Effector CD4-positive, alpha-beta T cell (primary cell): ENCODE measurements at places on chromosomes 11 and 22.

- no peak for DNase-seq
Observed at GRCh38 chr11:20671856-20672546, 2.6 kb downstream of the NELL1 start.

DNA sequence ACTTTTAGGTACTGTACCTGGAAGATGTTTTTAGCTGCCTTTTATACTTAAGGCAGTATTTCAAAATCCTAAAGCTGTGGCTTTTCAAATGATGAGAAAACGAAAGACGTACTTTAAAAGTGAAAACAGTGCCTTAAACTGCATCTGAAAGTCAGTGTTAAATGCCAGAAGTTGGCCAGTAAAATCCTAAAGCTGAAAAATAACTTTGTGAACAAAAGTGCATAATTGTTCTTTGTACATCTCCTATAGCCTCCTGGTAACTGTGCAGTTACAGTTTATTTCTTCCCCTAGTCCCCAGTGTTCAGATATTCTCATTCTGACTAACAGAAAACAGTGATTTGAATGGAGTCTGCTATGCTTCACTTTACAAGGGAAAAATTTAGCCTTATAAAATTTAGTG lies 6.8 kb downstream of the EED start:
- no peak for DNase-seq

- peak; percentile 21 for DNase-seq
Observed at GRCh38 chr11:73359930-73360742, 16.1 kb upstream of the RELT start.

- no peak for DNase-seq
Observed at GRCh38 chr11:124898263-124898680, 607 bp upstream of the ROBO4 start.

DNA sequence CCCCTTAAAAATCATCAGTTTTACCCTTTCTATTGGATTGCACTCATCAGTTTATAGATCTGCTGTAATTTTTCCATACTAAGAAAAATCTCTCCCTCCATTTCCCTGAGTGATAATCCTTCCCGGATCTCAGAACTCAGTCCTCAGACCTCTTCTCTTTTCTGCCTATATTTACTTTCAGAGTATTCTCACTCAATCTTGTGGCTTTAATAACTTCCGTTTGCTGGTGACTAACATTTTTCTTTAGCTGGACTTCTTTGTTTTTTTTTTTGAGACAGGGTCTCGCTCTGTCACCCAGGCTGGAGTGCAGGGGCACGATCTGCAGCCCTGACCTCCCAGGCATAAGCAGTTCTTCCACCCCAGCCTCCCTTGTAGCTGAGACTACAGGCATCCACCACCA lies 10.4 kb downstream of the ATXN10 start:
- no peak for DNase-seq

- DNase-seq, result no peak
Observed at GRCh38 chr11:10267821-10268220, 26.2 kb downstream of the SBF2 start.

- DNase-seq, result no peak
Observed at GRCh38 chr22:23499845-23500500, 80.1 kb downstream of the IGLL1 start.

- DNase-seq, result no peak
Observed at GRCh38 chr11:129644326-129644725, 171.3 kb upstream of the TMEM45B start.

- no peak for DNase-seq
Observed at GRCh38 chr11:22879630-22880029, 19.4 kb upstream of the CCDC179 start.

GRCh38 chr22:36280379-36280778 lies 27.4 kb downstream of the APOL1 start:
- no peak for DNase-seq

- DNase-seq, result no peak
Observed at GRCh38 chr22:35264986-35265385, 7.7 kb downstream of the HMGXB4 start.

- DNase-seq, result no peak
Observed at GRCh38 chr11:91248199-91248807, 976.3 kb upstream of the FAT3 start.

DNA sequence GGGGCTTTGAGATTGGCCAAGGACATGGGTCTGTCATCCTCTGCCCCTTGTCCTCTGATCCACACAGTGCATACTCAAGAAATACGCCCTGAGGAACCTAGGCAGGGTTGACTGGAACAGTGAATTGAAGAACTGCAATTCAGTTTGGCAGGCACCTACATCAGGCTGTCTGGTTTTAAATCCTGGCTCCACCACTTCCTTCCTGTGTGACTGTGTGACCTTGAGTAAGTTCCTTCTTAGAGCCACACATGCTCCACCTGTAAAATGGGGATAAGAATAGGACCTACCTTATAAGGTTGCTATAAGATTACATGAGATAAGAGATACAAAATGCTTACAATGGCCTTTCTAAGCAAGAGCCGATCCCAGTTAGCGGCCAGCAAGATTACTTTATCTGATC lies 15.8 kb upstream of the TCF20 start:
- DNase-seq, result peak; percentile 34

- DNase-seq, result no peak
Observed at GRCh38 chr11:107908211-107908610, 20.0 kb upstream of the RAB39A start.

DNA sequence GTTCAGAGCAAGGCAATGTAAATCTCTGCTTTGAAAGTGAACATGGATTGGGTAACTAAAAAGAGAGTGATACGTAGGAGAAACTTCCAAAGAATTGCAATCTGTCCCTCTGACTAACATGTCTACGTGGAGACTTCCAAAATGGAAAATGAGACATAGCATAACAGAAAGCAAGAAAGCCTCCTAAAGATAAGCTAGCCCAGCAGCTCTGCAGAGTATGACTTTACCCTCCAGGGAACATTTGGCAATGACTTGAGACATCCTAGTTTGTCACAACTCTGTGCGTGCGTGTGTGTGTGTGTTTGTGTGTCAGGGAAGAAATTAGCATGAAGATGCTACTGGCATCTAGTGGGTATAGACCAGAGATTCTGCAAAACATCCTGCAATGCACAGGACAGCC lies 817.4 kb downstream of the NTM start:
- DNase-seq, result no peak
